ENCODE measurements at places on chromosomes 5 and 9.

DNA sequence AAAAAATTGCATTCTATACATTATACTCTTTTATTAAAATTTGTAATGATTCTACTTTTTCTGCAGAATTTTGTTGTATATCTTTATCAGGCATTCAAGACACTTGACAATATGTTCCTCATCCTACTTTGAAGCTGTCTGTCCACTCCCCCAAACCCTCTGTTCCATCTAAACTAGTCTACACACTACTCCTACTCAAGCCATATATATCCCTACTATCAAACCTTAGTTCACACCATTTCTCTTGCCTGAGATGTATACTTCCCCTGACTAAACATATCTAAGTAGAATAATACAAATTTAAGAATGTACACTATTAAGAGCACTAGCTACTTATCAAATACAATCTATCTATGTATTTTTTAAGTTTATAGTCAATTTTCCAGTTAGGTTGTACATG, 107.1 kb upstream of the FTMT start:
- no peak for DNase-seq

GRCh38 chr5:96076451-96076850, 114.8 kb upstream of the ELL2 start:
- no peak for DNase-seq

DNA sequence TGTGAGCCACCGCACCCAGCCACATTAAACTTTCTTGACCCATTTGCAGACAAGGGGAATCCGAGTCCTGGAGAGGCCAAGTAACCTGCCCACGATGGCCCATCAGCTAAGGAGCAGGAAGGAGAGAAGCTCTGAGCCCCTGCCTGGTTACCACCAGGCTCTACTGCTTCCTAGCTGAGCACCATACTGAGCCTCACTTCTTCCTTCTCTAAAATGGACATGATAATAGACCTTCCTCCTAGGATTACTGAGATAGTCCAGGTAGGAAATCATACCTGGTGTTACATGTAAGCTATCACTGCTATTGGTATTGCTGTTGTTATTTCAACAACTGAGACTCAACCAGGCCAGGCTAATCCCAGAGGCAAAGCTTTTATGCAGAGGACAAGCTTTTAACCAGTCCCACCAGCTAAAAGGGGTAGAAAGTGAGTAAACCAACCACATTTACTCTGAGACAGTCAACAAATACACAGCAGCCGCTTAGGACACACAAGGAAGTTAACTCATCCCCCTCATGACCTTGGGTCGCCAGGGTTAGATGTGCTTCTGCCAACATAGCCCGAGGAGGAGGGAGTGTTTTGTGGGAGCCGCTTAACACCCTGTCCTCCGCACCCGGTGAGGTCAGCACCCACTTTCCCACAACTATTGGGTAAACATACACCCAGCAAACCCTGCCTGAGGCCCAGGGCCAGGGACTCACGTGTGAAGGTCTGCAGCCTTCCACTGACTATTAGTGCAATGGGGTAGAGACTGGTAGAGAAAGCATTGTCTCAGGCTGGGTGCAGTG, 20.6 kb upstream of the PTGES start:
- peak; percentile 32 for DNase-seq

DNA sequence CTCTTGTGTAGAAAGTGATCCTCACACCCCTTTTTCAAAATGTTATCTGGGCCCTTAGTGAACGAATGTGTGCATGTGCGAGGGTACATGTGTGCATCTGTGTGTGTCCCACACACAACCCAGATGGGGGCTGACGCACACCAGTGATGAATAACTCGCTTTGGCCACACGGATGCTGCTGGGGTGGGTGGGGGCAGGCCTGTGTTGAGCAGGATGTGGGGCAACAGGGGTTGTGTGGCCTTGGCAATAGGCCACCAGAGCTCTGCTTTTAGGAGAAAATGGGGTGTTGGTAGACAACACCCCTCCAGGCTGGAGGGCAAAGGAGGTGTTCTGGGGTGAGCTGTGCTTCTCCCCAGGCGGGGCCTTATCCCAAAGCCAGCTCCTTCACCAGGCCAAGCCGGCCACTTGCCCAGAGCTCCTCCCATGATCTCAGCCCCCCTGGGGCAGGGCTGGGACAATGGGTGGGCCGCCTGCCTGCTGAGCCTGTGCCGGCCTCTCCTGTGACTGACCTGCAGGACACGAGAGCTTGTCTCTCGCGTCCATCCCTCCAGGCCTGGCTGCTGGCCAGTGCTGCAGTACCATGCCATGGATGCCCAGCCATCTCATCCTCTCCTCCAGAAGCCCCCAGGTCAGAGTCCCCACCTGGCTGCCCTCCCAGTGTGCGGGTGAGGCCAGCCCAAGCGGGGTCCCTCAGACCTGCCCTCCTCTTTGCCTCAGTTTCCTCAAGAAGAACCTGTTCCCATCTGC, 1.7 kb downstream of the DBN1 start:
- peak; percentile 42 for DNase-seq

- DNase-seq: peak; percentile 48
These were observed 182.2 kb downstream of the MAPKAP1 start for GRCh38 chr9:125524583-125525355.

Data from astrocyte of the spinal cord (primary cell).